CD4-positive, alpha-beta T cell (primary cell): ENCODE measurements at places on chromosomes 6 and 20.

GRCh38 chr6:130432838-130433237 lies 67.0 kb downstream of the TMEM200A start:
- no peaks in the 10 kb centered on the region for H3K4me1 ChIP-seq
- H3K36me3 ChIP-seq = no peaks in the 10 kb centered on the region
- DNase-seq = no peak

- peaks cover 28% of the 10 kb centered on the region for H3K4me1 ChIP-seq
- H3K4me3 ChIP-seq = peak overlapping the region; percentile 57
- H3K27ac ChIP-seq = peak overlapping the region; percentile 81
- no peaks in the 10 kb centered on the region for H3K27me3 ChIP-seq
- peak; percentile 39 for DNase-seq
Measured at GRCh38 chr6:52361414-52361944, 472 bp upstream of the PAQR8 start.

DNA sequence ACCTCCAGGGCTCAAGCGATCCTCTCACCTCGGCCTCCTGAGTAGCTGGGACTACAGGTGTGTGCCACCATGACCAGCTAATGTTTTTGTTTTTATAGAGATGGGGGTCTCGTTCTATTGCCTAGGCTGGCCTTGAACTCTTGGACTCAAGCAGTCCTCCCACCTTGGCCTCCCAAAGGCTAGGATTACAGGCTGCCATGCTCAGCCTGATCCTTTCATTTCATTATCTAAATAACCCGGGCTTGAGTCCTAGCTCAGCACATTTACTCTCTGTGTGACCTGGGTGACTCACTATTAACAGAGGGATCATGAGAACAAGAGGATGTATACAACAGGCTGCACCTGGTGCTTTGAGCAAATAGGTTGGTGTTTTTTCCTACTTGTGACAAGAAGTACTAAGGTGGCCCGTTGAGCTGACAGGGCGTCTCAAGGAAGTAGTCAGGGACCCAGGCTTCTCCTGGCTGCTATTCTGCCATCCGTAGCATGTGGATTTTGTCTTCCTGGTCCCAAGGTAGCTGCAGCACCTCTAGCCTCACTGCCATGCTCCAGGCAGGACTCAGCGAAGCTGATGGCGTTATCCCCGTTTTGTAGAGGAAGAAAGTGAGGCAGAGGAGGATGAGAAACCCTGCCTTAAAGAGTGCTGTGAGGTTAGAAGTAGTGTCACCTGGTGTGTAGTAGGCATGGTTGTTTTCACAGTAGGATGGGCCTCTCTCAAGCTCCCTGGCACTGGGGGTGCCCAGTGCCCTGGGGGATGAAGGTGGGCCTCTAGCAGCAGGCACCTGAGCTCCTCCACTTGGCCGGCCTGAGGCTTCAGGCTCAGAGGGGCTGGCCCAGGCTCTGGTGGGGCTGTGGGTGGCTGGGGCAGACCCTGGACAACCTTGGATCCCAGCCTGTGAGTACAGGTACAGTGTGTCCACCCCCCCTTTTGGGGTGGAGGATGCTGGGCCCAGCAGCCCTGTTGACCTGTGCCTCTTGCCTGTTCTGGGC lies 62.4 kb downstream of the ADNP start:
- no peak overlapping the region for H3K4me3 ChIP-seq
- DNase-seq = no peak
- no peaks in the 10 kb centered on the region for H3K27me3 ChIP-seq
- no peak overlapping the region for H3K27ac ChIP-seq

- H3K4me1 ChIP-seq = peaks cover 22% of the 10 kb centered on the region
- peak; percentile 61 for DNase-seq
Measured at GRCh38 chr6:29641430-29642148, 8.6 kb upstream of the GABBR1 start.

- H3K4me3 ChIP-seq = no peak overlapping the region
- no peak overlapping the region for H3K27ac ChIP-seq
- H3K4me1 ChIP-seq = peaks cover 5% of the 10 kb centered on the region
Measured at GRCh38 chr6:3731700-3732099, 19.8 kb downstream of the PXDC1 start.

- no peaks in the 10 kb centered on the region for H3K4me1 ChIP-seq
- no peaks in the 10 kb centered on the region for H3K27me3 ChIP-seq
- DNase-seq = no peak
Measured at GRCh38 chr6:25324066-25324762, 45.0 kb downstream of the CARMIL1 start.

DNA sequence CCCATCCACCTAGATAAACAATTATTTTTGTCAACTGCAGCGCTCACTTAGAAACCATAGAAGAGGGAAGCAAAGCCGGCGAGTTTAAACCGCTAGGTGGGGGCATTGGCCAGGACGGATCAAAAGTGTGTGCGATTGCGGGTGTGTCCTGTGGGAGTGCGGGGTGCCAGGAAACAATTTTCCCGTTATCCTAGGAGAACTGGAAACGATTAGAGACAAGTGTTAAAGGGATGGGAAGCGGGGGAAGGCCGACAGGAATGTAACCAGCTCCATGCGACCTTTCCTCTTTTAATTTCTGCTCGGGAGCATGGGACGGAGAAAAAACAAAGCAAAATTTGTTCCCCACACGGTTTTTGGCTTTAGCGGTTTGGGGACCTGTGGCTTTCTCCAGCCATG lies 2.8 kb upstream of the HTR1B start:
- H3K4me1 ChIP-seq = peaks cover 27% of the 10 kb centered on the region
- H3K27ac ChIP-seq = no peak overlapping the region
- peaks cover 52% of the 10 kb centered on the region for H3K27me3 ChIP-seq

DNA sequence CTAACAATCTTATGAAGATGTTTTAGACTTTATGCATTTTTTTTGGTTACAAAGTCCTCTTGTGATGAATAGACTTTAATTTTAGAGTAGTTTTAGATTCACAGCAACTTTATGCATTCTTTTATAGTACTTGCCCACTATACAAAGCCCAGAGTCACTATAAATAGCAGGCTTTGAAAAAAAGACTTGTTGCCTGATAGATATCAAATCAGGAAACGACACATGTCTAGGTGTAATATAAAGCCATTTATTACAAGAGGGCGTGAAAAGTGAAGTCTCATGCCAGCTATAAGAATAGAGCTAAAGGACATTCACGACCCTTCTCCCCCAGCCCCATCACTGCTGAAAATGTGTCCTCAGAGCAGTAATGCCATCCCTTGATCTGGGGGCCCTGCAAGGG lies 78.0 kb upstream of the MRPS10 start:
- H3K36me3 ChIP-seq = peaks cover 20% of the 10 kb centered on the region
- no peaks in the 10 kb centered on the region for H3K27me3 ChIP-seq
- H3K27ac ChIP-seq = no peak overlapping the region
- H3K4me3 ChIP-seq = no peak overlapping the region
- peaks cover 50% of the 10 kb centered on the region for H3K4me1 ChIP-seq

DNA sequence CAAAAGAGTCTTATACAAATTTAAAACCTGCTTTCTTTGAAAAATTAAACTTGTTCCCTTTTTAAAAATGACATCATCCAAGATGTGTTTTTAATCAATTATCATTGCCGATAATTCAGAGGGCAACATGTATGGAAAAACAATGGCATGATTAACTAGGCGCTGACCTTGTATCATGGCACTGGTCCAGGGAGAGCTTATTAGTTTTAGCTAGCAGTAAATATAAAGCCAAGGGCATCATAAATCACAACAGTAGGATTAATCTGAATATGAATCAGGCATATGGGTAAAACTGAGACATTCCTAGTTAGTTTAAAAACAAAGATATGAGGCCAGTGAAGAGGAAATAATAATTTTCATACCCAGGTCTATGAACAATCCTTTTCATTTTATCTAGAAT lies 374.0 kb downstream of the HDGFL1 start:
- H3K4me1 ChIP-seq = no peaks in the 10 kb centered on the region
- DNase-seq = no peak
- H3K27me3 ChIP-seq = no peaks in the 10 kb centered on the region
- H3K36me3 ChIP-seq = no peaks in the 10 kb centered on the region
- H3K27ac ChIP-seq = no peak overlapping the region

GRCh38 chr6:89970609-89971337 lies 76.5 kb downstream of the GJA10 start:
- peaks cover 5% of the 10 kb centered on the region for H3K4me1 ChIP-seq
- peak; percentile 37 for DNase-seq
- no peaks in the 10 kb centered on the region for H3K27me3 ChIP-seq
- H3K27ac ChIP-seq = no peak overlapping the region
- no peak overlapping the region for H3K4me3 ChIP-seq

DNA sequence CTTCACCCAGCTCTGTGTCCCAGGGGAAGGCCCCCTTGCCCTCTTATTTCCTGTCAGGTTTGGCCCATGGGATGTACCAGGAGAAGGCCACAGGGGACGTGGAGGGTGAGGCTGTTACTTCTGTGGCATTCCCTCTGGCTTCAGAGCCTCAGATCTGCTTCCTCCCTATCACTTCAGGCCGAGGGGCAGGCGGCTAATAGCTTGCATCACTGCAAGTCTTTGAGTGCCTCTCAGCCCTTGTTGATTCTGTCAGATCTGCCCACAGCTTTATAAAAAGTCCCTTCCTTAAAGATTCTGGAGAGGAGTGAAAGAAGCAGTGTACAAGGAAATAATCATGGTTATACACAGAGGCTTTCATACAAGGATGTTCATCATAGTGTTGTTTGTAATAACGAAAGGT lies 86.9 kb downstream of the LRFN2 start:
- DNase-seq = no peak
- no peaks in the 10 kb centered on the region for H3K36me3 ChIP-seq
- H3K27ac ChIP-seq = no peak overlapping the region
- H3K4me1 ChIP-seq = no peaks in the 10 kb centered on the region
- H3K27me3 ChIP-seq = peaks cover 3% of the 10 kb centered on the region
